ENCODE measurements at places on chromosomes 2 and 18.
A peak's percentile ranks its signal among the peaks of the same experiment; 100 is the strongest.

- no peak for DNase-seq
These were observed 79.0 kb upstream of the CTDP1 start for GRCh38 chr18:79600596-79600995.

DNA sequence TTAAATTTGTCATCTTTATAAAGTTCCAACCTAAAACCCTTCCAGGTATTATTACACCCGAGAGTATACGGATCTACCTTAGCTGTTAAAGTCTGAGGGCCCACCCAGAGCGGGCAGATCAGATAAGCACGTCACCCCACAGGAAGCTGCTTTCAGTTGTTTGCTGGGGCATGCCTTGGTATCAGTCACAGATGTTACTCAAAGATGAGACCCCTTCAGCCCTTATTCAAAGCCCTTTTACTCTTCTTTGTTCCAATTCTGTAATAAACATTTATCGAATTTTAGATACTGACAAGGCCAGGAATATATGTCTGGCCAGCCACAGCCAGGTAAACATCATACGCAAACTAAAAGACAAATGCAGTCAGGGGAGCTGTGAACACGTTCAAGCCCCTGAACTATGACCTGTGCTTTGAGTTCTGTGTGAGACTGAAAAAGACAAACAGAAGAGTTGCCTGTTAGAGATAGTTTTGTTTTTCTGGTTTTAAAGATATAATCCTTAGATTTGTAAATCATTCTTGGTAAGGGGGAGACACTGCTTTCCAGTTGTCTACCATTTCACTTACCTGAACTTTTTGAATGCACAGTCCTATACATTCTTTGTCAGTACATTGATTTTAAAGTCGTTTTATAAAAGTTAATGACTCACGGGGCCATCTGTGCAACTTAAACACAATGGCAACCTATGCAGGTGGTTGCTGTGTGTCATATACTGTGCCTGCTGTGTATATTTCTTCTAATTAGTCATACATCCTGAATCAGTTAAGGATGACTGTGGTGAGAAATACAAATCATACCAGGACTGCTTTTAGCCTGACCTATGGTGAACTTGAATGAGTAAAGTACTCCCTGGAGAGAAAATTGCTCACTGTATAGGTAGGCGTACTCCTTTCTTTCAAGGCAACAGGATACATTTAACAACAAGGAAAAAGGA is 100.5 kb upstream of the ITPRID2 start:
- DNase-seq, result peak; percentile 91

- DNase-seq, result no peak
These were observed 246.0 kb downstream of the LDLRAD4 start for GRCh38 chr18:13464432-13465123.

DNA sequence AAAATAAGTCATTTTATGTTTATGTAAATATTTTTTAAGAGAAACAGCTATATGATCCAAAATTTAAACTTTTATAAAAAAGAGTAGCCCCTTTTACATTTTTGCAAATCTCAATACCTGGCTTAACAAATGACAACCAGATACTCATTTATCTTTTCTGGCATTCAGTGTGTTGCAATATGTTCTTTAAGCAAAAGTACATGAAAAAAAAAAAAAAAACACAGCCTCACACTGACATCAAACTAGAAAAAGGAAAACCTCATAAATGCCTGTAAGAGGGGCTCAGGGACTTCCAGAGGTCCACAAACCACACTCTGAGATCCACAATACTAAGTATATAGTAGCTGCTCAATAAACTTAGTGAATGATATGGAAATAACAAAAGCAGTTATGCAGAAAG is 21.9 kb downstream of the PPP4R3B start:
- no peak for DNase-seq

Data from AG04450 (cell line).